Activated naive CD4-positive, alpha-beta T cell treated with anti-CD3 and anti-CD28 coated beads for 36 hours (primary cell): ENCODE measurements at places on chromosomes 1 and 21. TPM values are rescaled to one million over a fixed set of nuclear protein-coding genes. Genes with fewer than 3 reads are reported as not detected.

GJA9 gene
- not detected for total RNA-seq

SELE gene
- total RNA-seq: not detected

ENAH gene
- 0.91 TPM for total RNA-seq

CNKSR1 gene
- total RNA-seq: 1.8 TPM

IVL gene
- not detected for total RNA-seq

MRPL9 gene
- 157 TPM for total RNA-seq

SPRR5 gene
- total RNA-seq: not detected

CLIC4 gene
- total RNA-seq: 44.3 TPM

PLD5 gene
- total RNA-seq: not detected

PGLYRP3 gene
- total RNA-seq: not detected

SPRR2D gene
- total RNA-seq: not detected

COL9A2 gene
- total RNA-seq: 6.8 TPM
